Ascending aorta (tissue), 2 donors: ENCODE measurements at places on chromosomes 12 and 14. TPM values are rescaled to one million over a fixed set of nuclear protein-coding genes. Genes with fewer than 3 reads are reported as not detected.

- no peaks in the 10 kb centered on the region for H3K4me1 ChIP-seq
- no peak for DNase-seq
- H3K27me3 ChIP-seq, result no peaks in the 10 kb centered on the region
- H3K36me3 ChIP-seq, result no peaks in the 10 kb centered on the region
- H3K27ac ChIP-seq, result no peak overlapping the region
Observed at GRCh38 chr14:85221832-85222231, 308.1 kb upstream of the FLRT2 start.

DNA sequence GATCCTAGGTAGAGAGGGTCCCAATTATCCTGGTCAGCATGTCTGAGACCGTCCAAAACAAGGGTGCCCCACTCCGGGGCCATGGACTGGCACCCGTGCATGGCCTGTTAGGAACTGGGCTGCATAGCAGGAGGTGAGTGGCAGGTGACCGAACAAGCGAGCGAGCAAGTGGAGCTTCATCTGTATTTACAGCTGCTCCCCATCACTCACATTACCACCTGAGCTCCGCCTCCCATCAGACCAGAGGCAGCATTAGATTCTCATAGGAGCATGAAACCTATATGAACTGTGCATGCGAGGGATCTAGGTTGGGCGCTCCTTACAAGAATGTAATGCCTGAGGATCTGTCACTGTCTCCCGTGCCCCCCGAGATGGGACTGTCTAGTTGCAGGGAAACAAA lies 44.4 kb upstream of the TMCC3 start:
- no peaks in the 10 kb centered on the region for H3K36me3 ChIP-seq
- no peak for DNase-seq
- no peaks in the 10 kb centered on the region for H3K4me1 ChIP-seq
- H3K27ac ChIP-seq, result no peak overlapping the region
- H3K27me3 ChIP-seq, result no peaks in the 10 kb centered on the region
- H3K4me3 ChIP-seq, result no peak overlapping the region

- H3K4me3 ChIP-seq, result peak overlapping the region; percentile 97
- peak overlapping the region; percentile 87 for H3K27ac ChIP-seq
- H3K27me3 ChIP-seq, result no peaks in the 10 kb centered on the region
- peaks cover 16% of the 10 kb centered on the region for H3K4me1 ChIP-seq
- H3K36me3 ChIP-seq, result no peaks in the 10 kb centered on the region
- no peak for DNase-seq
Observed at GRCh38 chr12:122022393-122023338, 982 bp downstream of the BCL7A start.

GRCh38 chr12:104718304-104718929 lies 239.7 kb downstream of the SLC41A2 start:
- H3K4me3 ChIP-seq, result no peak overlapping the region
- H3K36me3 ChIP-seq, result no peaks in the 10 kb centered on the region
- H3K27me3 ChIP-seq, result no peaks in the 10 kb centered on the region
- H3K27ac ChIP-seq, result no peak overlapping the region
- no peak for DNase-seq

OR6C2 gene
- total RNA-seq, result not detected
